ENCODE measurements at places on chromosomes 2 and 18.

- DNase-seq = no peak
Observed at GRCh38 chr2:42864222-42864621, 71.8 kb upstream of the HAAO start.

GRCh38 chr18:47777626-47778025 is 152.8 kb downstream of the SMAD2 start:
- DNase-seq = no peak

DNA sequence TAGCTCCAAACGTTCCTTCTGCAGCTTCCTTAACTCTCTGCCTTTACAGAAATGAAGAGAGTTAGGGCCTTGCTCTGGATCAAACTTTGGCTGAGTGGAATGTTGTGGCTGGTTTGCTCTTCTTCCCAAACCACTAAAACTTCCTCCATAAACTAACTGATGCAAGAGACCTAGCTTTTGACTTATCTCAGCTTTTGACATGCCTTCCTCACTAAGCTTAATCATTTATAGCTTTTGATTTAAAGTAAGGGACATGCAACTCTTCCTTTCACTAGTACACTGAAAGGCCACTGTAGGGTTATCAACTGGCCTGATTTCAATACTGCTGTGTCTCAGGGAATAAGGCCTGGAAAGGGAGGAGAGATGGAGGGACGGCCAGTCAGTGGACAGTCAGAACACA is 8.3 kb downstream of the PXDN start:
- no peak for DNase-seq

- no peak for DNase-seq
Observed at GRCh38 chr18:12686100-12686499, 16.4 kb downstream of the CEP76 start.

- no peak for DNase-seq
Observed at GRCh38 chr18:78643004-78643403, 336.6 kb upstream of the SALL3 start.

DNA sequence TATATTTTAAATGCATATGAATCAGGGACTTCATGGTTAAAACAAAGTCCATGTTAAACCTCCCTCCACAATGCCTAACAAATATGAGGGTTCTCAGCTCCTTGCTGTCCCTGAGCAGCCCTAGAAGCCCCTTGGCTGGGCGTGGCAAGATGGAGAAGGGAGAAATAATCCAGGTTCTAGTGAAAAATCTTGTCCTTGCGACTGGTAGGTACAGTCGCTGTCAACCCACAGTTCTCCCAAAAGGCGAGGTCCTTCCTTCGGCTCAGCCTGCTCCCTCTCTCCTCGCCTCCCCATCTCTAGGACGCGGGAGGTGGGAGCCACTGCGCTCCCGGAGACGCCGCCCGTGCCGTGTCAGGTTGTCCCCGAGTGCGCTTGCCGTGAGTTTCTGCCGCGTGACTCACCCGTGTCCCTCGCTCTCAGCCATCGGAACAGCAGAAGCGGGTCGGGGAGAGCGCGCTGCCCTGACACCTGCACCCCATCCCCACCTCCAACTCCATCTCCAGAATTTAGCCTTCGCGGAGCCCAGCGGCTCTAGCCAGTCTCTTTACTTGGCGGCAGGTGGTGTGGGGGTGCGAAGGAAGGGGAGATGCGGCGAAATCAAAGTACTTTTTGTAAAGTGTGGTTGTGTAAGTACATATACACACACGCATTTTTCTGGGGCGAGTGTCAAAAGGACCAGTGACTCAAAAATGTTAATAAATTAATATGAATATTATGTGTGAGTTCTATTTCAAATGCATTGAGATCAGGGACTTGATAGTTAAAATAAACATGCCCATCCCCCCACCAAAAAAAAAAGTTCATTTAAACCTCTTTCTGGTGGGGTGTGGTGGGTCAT is 65.1 kb upstream of the TMEM17 start:
- no peak for DNase-seq
